ENCODE measurements at places on chromosomes 7 and 10.

- no peak for DNase-seq
These were observed 77.8 kb downstream of the TEX36 start for GRCh38 chr10:125605167-125605566.

DNA sequence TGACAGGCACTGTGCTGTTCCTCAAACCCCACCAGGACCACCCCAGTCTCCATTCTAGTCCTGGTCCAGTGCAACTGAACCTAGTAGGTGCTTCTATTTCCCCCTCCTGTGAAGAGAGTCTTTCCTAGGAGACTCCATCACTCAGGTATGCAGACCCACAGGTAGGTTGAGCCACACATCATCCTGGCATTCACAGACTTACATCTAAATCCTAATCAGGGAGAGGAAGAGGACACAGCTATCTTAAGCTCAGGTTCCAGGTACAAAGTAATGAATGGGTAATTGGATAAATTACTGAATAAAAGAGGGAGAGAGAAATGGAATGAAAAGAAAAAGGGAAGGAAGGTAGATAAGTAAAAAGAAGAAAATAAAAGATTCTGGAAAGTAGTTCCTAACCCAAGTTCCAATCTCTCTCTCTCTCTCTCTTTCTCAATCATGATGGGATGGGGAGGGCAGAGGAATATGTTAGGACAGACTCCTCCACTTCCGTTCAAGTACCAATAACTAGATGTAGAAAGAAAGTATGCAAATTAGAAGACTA lies 139.8 kb upstream of the NAMPT start:
- no peak for DNase-seq

DNA sequence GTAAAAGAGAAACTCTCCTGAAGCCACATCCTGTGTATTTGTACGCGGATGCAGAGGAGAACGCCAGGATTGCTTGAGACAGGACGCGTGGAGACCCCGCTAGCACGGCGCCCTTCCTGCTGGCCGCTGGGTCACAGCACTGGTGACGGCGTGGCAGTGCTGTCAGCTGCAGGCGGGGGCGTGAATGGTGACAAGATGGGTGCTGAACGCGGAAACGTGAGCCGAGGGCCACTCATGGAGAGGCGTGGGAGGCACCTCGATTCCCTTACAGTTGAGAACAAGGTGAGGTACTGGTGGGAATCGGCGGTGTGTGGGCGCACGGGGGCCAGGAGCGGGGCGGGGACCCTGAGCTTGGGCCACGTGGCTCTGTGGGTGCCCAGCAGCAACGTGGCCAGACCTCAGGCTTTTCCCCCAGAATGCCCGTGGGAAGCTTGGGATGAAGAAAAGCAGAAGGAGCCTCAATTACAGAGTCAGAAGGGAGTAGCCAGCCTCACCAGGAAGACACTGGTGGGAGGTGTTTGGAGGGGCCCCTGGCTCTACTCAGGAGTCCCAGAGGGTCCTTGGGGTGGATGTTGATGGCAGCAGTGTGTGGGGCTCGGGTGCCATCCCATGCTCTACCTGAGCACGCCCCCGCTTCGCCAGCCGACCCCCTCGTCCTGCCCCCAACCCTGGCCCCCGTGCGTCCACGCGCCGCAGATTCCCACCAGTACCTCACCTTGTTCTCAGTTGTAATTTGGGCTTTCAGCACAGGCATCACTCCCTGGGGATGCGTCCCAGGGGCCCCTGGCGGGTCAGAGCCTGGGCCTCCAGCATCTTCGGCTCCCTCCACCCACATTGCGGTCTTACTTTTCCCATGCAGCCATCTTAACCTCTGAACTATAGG lies 208.4 kb upstream of the TCERG1L start:
- DNase-seq = no peak

- no peak for DNase-seq
These were observed 208.6 kb upstream of the GALNT17 start for GRCh38 chr7:70923181-70923845.

DNA sequence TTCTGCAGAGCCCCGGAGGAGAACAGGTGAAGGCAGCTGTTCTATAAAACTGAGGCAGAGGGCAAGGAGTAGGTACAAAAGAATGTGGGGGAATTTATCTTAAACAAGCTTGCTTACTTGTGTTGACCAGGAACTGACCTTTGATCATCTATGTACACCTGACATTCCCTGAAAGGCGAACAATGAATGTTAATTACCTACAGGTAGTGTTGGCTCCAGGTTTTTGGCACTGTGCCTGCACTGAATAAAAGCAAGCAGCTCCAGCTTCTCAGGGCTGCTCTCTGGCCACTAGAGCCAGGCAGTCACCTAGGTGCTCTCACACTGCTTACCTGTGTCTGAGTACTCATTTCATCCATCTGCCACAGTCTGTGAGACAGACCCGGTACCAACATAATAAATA lies 87.0 kb downstream of the RAPGEF5 start:
- DNase-seq = no peak

- no peak for DNase-seq
These were observed 490.7 kb downstream of the RPS24 start for GRCh38 chr10:78524342-78524741.

GRCh38 chr7:117990834-117991233 lies 117.6 kb upstream of the CTTNBP2 start:
- no peak for DNase-seq

- DNase-seq = no peak
These were observed 32.5 kb downstream of the CPXM2 start for GRCh38 chr10:123858907-123859652.

DNA sequence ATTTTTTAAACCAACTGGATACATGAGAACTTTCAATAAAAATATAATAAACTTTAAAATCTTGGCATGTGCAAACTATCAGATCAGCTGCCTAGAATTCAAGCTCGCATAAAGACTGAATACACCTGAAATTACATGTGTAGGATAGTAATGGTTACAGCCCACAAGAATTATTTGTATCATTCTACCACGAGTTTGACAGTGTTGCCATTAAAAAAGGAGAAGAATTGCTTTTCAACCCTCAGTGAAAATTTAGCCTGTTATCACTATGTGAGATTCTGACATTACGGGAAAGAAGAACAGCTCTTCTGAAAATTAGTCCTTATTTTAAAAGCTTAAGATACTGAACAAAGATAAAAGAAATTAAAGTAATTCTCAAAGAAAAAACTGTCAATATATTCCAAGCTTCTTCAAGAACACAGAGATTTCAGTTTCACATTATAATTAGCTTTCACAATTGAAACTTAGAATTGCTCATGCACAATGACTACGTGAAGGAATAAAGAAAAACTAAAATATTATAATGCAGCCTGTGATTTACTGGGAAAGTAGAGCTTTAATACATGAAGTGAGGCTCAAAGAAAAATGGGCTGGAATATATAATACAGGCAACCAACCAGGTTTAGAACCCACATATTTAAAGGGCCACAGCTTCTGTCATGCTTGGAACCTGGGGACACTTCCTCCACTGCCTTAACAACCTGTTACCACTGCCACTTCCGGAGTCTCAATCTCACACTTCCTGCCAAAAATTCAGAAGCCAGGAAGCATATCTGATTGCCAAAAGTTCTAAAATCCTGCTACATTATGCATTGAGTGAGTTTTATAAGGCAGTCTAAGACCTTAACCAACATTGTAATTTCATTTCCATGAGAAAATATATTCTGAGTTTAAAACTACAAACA lies 23.2 kb downstream of the TPK1 start:
- no peak for DNase-seq

DNA sequence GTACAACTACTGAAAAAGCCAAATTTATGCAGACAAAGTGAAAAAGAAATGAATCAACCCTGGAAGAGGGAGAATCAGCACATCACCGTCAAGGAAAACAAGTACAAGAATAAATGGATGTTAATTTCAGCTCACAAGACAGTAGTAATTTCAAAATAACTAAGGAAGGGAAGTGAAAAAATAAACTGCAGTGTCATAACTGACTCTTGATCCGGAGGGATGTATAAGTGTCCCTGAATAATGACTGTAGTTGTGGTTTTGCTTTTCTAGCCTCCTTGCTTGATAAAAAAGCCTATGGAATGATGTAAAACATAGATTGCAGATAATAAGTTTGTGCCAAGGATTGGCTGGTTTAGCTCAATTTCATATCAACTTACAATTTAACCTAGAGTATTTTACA lies 721.1 kb upstream of the C7orf33 start:
- DNase-seq = no peak

DNA sequence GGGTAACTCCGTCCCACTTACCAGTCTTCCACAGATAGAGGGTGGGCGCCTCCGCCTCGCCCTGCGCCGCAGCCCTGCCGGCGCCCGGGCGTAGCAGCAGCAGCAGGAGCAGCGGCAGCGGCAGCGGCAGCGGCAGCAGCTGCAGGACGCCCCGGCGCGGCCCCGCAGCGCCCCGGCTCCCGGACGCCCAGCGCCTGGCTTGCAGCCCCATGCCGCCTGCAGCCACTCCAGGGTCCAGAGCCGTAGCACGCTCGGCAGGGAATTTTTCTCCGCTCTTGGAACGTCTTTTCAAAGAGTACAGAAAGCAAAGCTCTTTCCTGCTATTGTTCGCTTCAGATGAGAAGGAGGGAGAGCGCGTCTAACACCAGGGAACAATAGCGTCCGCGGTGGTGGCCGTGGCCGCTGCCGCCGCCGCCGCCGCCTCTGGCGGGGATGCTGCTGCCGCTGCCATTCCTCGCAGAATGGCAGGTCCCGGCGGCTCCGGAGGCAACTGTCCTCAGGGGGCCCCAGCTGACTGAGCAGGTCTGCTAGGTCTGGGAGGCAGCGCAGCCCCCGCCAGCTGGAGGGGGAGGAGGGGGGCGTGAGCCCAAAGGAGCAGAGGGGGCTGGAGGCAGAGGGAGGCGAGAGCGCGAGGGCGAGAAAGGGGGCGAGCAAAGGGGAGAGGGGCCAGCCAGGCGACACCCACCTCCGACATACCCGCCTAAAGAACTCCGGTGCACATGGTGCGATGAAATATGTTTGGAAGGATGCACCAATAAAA lies at the start of gene THSD7A:
THSD7A (minus strand) TSS at position 463 of the 760 bp plus-strand sequence; CDS start at position 211, 252 bp downstream.
- peak; percentile 23 for DNase-seq

GRCh38 chr7:29102558-29103151 lies 43.7 kb downstream of the CPVL start:
- no peak for DNase-seq

- no peak for DNase-seq
These were observed 67.3 kb upstream of the RSU1 start for GRCh38 chr10:16884497-16884896.

DNA sequence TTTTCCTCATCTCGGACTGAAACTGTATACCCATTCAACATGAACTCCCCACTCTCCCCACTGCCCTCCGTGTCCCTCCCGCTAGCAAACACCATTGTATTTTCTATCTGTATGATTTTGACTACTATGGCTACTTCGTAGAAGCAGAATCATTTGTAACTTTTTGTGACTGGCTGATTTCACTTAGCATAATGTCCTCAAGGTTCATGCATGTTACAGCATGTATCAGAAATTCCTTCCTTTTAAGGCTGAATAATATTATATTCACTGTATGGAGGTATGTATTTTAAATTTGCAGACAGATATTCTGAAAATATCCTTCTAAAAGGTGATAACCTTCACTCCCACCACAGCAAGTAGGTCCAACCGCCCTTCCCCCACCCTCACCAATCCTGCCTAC lies 42.9 kb upstream of the MMD2 start:
- no peak for DNase-seq

DNA sequence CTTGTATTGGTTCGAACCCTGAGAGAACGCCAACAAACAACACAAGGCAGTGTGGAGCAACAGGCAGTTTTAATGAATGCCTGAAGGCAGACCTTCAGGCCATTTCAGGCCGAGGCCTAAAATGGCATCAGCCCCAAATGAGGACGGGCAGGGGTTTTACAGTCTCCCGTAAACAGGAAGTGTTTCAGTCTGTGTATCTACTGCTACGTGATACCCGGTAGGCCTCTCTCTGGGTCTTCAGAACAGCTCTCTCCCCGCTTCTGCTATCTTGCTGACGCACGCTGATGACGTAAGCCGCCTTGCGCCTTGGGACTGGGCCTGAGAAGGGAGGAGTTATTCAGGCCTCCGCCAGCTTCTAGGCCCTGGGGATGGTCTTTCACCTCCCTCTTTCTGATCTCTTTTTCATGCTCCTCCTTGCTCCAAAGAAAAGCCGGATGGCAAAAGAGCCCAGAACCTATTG lies 67.7 kb downstream of the ST8SIA6 start:
- no peak for DNase-seq

- DNase-seq = no peak
These were observed 245.7 kb downstream of the WDR11 start for GRCh38 chr10:121096617-121097431.

GRCh38 chr10:45466784-45467183 lies 92.8 kb downstream of the ALOX5 start:
- DNase-seq = no peak

- DNase-seq = no peak
These were observed 25.4 kb upstream of the GATAD1 start for GRCh38 chr7:92421676-92422435.

GRCh38 chr7:50801907-50802306 lies 19.2 kb upstream of the GRB10 start:
- no peak for DNase-seq

DNA sequence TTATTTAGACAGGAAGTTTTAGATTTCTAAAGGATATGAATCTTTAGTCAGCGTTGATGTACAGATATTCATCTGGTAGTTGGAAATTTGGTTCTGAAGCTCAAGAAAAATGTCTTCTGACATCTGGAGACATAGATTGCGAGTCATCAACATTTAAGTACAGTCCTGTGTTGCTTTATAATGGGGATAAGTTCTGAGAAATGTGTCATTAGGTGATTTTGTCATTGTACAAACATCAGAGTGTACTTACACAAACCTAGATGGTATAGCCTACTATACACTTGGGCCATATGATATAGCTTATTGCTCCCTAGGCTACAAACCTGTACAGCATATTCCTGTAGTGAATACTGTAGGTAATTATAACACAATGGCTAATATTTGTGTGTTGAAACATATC lies 49.6 kb upstream of the UBN2 start:
- no peak for DNase-seq

DNA sequence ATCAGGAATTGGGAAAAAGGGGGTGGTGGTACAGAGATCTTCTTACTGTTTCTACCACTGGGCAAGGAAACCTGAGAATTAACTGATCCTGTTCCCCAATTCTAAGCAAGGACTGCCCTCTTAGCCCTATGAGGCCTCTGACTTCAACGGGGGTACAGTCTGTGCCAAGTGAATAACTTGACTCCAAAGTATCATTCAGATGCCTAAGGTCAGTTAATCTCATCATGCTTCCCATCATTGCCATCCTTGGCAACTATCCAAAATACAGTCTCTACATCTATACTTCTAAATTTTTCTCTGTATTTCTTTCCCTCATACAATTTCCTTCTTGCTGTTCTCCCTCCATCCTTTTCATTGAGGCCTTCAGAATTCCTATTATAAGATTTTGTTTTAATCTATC lies 10.5 kb downstream of the PPP3CB start:
- no peak for DNase-seq

DNA sequence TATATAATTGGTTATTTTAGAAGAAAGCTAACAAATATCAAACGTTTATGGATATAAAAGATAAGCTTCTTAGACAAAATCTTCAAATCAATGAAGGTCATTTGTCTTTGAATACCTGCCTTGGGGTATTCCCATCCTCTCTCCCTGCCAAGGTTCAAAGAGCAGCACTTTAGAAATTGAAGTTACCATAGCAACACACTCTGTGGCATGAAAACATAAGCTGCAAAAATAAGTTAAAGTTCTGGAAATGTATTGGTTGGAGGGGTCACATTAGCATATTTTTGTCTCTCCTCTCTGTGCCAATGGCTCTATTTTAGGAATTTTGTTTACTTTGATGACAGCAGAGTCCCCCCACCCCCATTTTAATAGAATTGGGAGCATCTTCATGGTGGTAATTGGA lies 12.0 kb downstream of the ECHDC3 start:
- no peak for DNase-seq

GRCh38 chr7:143351060-143351459 lies 11.5 kb downstream of the FAM131B start:
- no peak for DNase-seq

- no peak for DNase-seq
These were observed 30.1 kb downstream of the SEMA3D start for GRCh38 chr7:85156661-85157208.

Data from GM12892 (cell line).